ENCODE measurements at places on chromosomes 6 and 20.

GRCh38 chr6:6694368-6694780 is 105.9 kb downstream of the LY86 start:
- DNase-seq: no peak

GRCh38 chr6:75065523-75065922 is 140.3 kb downstream of the COL12A1 start:
- DNase-seq: no peak

GRCh38 chr6:117118490-117118889 is 146.9 kb upstream of the VGLL2 start:
- DNase-seq: no peak

DNA sequence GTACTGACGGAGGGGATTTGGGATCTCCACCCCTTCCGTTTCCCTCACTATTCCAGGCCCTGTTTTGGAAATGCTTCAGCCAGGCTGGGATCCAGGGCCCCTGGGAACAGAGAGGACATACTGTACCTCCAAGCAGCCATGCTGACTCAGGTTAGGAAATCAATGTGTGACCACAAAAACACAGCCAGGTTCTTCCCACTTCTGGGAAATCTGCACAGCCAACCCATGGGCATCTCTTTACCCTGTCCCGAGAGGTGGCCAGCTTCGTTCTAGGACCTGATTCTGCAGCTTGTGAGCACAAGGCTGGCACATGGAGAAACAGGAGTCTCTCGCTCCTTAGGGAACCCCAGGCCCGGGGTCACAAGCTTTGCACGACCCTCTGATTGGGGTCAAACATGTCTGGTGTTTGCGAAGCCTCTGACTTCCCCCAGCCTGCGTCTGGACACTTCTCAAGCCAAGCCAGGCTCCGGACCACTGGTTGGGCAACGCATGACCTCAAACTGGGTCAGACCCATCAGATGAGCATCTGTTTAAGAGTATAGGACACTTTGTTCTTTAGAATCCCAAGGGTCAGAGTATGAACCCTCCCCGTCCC is 8.3 kb upstream of the TTPAL start:
- no peak for DNase-seq

DNA sequence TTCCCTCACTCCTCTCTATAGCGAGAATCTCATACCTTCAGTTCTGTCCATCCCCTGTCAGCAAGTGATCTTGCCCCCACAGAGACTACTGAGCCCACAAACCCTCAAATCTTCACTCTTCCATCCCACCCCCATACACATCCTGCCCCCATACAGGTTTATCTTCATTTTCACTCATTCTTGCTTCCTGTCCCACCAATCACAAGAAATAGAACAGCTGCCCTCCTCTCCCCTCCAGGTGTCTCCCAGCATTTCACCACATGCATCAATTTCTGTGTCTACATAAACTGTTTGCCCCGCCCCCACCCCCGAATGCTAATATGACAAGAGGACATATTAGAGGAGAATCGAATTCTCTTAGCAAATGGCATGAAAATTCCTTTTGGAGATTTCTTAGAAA is 54.9 kb upstream of the CARMIL1 start:
- no peak for DNase-seq

- no peak for DNase-seq
Observed at GRCh38 chr20:8523684-8524083, 391.6 kb downstream of the PLCB1 start.

- no peak for DNase-seq
Observed at GRCh38 chr6:108623995-108624394, 63.3 kb downstream of the FOXO3 start.

- DNase-seq: no peak
Observed at GRCh38 chr6:15462717-15463525, 199.9 kb downstream of the DTNBP1 start.

GRCh38 chr6:13848522-13849150 is 34.3 kb upstream of the MCUR1 start:
- no peak for DNase-seq

Data from amygdala (tissue), 56 donors.